ENCODE measurements at places on chromosomes 7 and 10.

GRCh38 chr7:103391976-103392375 lies 44.5 kb downstream of the PSMC2 start:
- DNase-seq, result no peak

DNA sequence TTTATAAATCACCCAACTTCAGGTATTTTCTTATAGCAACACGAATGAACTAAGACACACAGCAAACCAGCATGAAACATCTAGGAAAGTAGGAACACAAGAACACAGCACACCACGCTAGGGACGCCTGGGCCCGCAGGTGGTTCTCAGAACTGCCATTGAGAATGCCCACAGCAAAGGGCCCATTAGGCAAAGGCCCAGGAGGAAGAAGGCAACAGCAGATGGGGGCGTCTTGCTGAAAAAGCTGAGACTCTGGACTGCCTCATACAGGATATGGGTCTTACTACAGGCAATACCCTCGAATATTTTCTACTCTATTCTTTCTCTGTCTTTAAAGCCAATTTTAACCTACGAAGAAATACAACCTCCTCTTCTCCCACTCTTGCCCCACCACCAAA lies 77.3 kb downstream of the PARD3 start:
- no peak for DNase-seq

DNA sequence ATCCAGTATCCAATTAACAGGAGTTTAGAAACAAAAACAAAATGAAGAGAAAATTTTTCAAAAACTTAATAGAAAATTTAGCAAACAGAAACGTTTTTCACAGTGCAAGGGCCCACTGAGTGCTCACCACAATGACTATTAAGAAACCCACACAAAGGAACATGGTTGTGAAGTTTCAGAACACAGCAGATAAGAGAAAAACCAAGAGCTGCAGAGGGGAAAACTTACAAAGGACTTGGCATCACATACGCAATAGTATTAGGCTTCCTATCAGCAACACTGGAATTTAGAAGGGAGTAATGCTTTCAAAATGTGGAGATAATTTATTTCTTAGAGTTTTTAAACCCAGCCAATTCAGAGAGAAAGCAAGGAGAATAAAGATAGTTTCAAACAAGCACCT lies 1.7 kb upstream of the C7orf25 start:
- no peak for DNase-seq

- DNase-seq, result peak; percentile 18
Measured at GRCh38 chr10:100743626-100744135, 1.7 kb upstream of the PAX2 start.

DNA sequence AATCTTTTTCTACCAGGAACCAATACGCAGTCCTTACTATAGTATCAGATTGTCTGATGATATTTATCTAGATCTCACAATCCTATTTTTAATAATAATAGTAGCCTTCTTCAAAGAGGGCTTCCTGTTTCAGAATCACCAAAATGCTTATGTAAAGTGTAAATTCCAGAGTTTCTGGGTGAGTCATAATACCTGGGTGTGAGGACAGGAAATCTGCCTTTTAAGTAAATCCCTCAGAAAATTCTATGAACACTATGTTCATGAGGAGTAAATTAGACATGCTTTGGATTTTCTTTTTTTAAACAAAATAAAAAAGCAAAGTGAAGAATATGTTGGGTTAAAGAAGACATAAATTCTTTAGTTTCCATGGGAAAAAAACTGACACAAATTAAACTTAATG lies 20.5 kb downstream of the DKK1 start:
- no peak for DNase-seq

DNA sequence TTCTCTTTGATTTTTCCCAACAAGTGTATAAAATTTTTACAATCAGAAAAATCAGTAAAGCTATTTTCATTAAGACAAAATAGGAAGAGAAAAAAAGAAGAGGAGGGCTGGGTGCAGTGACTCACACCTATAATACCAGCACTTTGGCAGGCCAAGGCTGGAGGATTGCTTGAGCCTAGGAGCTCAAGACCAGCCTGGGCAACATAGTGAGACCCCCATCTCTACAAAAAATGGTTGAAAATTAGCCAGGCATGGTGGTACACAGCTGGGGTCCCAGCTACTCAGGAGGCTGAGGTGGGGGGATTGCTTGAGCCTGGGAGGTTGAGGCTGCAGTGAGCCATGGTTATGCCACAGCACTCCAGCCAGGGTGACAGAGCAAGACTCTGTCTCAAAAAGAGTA lies 172.3 kb downstream of the AKR1D1 start:
- no peak for DNase-seq

GRCh38 chr7:1732072-1732471 lies 62.0 kb downstream of the ELFN1 start:
- no peak for DNase-seq

GRCh38 chr10:123129618-123130271 lies 6.0 kb upstream of the HMX3 start:
- no peak for DNase-seq

- no peak for DNase-seq
Measured at GRCh38 chr7:50358041-50358705, 53.7 kb downstream of the IKZF1 start.

Data from central memory CD4-positive, alpha-beta T cell (primary cell).